Glutamatergic neuron (in vitro differentiated cells): ENCODE measurements at places on chromosomes 7 and 10.

DNA sequence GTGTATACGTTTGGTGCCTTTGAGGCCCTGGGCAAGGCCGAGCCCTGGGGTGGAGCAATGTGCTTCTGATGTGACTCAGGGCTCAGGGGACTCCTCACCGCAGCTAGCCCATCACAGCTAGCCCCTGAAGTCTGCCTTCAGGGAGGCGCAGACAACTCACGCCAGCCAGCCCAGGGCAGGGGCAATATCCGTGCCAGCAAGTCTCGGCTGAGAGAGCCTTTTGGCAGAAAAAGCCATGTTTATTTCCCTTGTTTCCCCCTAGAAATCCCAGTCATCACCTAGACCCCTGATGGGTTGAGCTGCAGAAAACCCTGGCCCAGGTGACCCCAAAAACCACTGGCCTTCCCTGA lies 90.4 kb downstream of the CHST15 start:
- DNase-seq = no peak

- DNase-seq = no peak
These were observed 11.3 kb upstream of the MRPS24 start for GRCh38 chr7:43880596-43880995.

DNA sequence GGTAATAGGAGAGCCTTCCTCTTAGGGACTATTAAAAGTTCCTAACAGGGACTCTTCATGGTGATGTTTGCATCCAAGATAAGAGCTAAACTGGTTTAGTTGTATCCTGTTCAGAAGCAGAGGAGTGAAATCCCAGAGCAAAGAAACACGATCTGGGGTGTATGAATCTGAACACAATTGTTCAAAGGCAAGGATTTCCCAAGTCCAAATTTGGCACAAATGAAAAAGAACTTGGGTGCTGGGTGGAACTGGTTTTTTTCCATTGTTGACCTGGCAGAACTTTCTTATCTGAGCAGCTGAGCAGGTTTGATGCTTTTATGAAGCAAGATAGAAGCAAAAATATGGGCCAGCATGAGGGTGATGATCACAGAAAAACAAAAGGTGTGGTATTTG lies 6.0 kb downstream of the AGFG2 start:
- DNase-seq = no peak

GRCh38 chr10:48773580-48773979 lies 88.9 kb downstream of the WDFY4 start:
- no peak for DNase-seq

DNA sequence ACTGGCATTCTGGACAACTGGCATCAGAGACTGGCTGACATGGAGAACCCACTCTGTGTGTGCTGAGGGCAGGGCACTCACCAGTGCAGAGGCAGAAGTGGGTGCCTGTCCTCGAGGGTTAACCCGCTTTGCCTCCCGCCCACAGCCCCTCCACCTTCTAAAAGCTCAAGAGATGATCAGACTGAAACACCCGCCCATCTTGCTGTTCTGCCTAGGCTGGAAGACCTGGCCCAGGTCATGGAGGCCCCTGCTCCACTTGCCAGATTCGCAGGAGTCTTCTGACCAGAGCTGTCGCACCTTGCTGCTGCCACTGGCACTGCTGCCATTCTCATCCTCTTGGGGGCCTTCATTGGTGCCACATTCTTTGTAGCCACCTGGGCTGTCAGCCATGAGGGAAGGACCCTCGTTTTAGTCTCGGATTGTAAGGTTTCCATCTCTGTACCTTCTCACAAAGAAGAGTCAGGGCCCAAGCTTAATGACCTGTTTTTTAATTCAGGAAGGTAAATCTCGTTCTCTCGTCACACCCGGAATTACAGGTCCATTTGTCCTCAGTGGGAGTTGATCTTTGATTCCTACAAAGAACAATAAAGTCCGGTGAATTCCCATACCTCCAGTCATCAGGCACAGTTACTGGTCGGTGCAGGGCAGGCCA lies 1.9 kb downstream of the CYREN start:
- DNase-seq = no peak

DNA sequence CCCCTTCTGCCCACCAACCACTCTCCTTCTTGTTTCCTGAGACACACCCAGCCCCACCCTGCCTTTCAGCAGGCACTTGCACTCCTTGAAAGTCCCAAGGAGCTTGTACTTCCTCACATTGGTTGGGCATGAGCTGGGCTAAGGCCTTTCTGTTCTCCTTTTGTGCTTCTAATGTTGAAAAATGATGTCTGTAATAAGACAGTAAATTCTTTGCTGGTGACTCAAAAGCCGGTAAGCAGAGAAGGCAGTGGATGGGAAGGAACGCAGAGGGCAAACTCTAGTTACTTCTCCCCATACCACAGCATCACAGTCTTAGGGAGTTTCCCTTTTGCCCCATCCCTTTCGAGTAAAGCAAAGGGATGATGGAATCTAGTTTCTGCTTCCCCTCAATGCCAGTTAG lies 185.6 kb downstream of the PLXNA4 start:
- DNase-seq = no peak

- no peak for DNase-seq
These were observed 129.3 kb downstream of the WNT2 start for GRCh38 chr7:117193564-117193963.

- no peak for DNase-seq
These were observed 14.4 kb downstream of the PILRA start for GRCh38 chr7:100387695-100388094.

GRCh38 chr7:157670490-157671357 lies 333.9 kb downstream of the DNAJB6 start:
- DNase-seq = no peak

DNA sequence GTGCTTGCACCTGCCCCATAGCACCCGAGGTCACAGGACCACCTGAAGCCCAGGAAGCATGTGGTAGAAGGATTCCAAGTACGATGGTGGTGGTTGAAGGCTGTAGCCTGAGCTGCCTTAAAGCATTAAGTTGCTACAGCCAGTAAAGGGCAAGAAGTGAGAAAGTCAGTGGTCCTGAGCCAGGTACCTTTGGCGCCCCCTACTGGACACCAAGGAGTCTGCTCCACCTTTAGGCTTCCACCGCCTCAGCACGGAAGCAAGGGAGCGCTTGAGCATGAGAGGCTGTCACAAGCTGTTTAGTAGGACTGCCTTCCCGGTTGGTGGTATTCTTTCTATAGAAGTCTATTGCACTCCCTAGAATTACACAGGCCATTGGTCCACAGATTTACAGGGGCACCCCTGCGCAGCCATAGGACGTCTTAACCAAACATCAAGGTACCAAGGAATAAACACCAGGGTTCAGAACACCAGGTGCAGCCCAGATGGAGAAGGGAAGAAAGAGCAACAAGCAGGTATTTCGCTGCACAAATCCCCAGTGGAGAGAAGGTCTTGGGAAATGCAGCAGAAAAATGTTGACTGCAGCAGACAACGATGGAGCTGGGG lies 2.2 kb downstream of the CRTAC1 start:
- DNase-seq = peak; percentile 82

- DNase-seq = no peak
These were observed 99.1 kb downstream of the GRID1 start for GRCh38 chr10:86267286-86268195.

DNA sequence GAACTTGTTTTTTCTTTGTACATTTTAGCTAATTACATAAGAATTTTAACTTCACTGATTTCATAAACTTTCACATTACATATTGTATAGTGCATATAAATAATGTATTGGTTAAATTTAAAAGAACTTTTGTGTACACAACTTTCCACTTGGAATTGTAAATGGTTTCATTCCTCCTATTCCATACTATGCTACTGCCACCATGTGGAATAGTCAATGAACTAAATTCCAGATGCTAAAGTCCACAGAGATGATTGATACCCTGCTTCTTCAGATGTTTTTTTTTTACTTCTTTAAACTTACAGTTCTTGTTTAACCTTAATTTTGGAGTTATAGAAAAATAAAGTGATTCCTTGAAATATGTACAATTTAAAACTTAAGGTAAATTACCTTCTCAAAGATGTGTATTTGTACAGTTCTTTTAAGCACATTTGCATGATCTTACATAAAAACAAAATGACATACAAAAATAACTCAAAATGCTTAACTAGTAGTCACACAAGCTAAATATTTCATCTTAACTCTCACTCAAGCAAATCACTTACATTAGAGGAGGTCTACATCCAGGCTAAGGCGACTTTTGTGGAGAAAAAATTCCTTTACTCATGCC lies 247.6 kb upstream of the HGF start:
- DNase-seq = no peak

GRCh38 chr10:117003336-117003735 lies 1.7 kb downstream of the SHTN1 start:
- no peak for DNase-seq

- no peak for DNase-seq
These were observed 86.8 kb downstream of the ANKRD7 start for GRCh38 chr7:118311121-118311836.

DNA sequence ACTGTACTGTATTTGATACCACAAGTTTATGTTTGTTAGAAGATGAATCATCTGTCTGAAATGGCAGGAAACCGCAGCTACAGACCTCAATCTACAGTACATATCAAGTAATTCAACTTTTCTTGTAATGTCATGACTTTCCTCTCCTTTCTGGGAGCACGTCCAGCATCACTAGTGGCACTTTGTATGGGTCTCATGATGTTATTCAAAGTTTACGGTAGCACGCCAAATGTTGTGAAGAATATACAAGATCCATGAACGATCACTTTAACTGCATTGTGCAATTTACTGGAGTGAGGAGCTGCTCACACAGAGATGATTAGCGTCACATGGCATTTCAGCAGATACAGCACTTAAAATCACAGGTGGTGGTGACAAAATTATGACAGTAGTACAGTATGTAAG lies 257.8 kb upstream of the GNAI1 start:
- DNase-seq = no peak

- DNase-seq = no peak
These were observed 281.9 kb downstream of the PRPF18 start for GRCh38 chr10:13868528-13869294.

DNA sequence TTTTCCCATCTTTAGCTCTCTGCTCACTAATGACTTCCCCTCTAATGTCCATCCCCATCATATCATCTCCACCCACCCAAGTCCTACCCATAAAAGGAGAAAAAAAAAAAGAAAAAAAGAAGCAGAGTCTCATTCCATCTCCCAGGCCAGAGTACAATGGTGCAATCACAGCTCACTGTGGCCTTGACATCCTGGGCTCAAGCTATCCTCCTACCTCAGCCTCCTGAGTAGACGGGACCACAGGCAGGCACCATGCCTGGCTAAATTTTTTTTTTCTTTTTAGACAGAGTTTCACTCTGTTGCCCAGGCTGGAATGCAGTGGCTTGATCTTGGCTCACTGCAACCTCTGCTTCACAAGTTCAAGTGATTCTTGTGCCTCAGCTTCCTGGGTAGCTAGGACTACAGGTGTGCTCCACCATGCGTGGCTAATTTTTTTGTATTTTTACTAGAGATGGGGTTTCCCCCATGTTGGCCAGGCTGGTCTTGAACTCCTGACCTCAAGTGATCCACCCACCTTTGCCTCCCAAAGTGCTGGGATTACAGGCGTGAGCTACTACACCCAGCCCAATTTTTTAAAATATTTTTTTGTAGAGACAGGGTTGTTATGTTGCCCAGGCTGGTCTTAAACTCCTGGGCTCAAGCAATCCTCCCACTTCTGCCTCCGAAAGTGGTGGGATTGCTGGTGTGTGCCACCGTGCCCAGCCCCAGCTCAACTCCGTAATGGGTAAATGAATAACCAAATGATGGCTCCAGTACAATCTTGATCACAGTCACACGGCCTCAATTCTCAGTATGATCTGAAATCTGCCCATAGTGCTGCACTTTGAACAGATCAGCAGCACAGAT lies 24.6 kb upstream of the SGMS1 start:
- DNase-seq = no peak

DNA sequence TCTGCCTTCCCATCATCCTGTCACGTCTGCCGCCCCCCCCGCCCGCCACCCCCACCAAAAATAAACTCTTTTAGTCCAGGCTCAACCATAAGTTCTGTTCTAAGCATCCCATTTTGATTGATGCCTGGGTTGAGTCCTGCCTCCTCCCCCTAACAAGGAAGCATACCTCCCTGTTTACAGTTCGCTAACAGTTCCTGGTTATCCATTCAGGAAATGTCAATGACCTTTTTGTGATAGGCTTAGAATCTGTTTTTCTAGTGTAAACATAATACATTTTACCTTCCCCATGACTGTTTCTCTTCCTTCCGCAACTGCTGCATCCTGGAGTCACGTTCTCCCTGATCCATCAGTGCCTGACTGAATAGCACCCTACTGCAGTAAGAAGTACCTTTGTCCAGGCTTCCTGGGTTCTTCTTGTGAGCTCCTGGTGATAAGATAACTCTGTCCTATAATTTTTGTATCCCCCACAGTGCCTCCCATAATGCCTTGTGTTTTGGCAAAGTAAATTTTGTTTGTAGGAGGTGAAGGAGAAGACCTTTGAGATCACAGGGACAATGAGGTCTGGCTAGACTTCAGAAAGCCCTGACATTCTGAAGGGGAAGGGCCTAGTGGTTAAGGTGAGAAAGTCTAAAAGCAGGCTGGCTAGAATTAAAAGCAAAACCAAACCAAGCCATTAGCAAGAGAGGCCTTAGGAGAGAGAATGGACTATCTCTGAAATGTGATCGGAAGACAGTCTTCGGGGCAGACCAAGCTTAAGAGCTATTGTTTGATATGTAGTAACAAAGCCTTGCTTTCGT lies 7.3 kb downstream of the AGFG2 start:
- DNase-seq = no peak

- DNase-seq = no peak
These were observed 8.6 kb downstream of the SCIN start for GRCh38 chr7:12578930-12579640.

GRCh38 chr7:130398526-130399090 lies 18.3 kb downstream of the CPA1 start:
- no peak for DNase-seq

- DNase-seq = no peak
These were observed 185.7 kb downstream of the TAX1BP1 start for GRCh38 chr7:27925573-27926201.
